ENCODE measurements at places on chromosomes 11 and 22.

DNA sequence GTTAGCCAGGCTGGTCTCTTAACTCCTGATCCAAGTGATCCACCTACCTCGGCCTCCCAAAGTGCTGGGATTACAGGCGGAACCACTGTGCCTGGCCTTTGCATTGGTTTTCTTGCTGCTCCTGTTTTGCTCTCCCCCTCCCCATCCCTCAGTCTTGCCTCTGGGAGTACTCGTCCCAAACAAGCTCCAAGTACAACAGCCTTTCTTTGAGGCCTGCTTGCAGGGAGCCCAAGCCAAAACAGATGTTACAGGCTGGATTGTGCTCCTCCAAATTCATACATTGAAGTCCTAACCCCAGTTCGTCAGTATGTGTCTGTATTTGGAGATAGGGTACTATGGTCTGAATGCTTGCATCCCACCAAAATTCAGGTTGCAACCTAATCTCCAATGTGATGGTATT, 8.6 kb downstream of the IGLL1 start:
- DNase-seq, result no peak

- no peak for DNase-seq
These were observed 81.8 kb upstream of the NTM start for GRCh38 chr11:131288521-131289091.

GRCh38 chr11:118312328-118312727, 7.8 kb downstream of the CD3E start:
- DNase-seq, result no peak

GRCh38 chr22:23302171-23303002, 122.1 kb downstream of the BCR start:
- DNase-seq, result no peak

DNA sequence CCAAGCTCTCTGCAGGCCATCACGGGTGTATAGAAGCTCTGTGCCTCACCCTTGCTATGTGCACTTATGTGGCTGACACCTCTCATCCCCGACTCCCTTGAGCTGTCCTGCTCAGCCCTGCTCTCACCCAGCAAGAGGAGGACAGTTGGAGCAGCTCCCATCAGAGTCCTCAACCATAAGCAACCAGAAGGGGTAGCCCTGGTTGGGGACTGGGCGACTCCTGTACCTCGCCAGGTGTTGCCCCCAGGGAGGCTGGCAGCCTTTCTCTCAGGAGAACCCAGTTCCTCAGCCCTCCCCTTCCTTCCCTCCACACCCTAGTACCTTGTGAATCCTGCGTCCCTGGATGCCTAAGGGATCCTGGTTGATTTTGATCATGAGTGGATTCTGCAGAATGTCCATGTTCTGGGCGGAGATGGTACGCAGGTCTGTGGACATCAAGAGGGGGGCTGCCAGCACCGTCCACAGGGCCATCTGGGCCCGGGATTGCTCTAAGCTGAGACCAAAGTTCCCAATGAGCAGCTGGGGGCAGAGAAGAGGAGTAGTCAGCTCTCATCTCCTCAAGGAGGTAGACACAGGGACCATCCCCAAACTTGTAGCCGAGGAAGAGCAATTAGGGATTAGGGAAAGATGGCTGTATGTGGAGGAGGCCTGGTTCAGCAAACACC, 8.0 kb downstream of the NAGA start:
- no peak for DNase-seq

- no peak for DNase-seq
These were observed 14.7 kb downstream of the MGAT3 start for GRCh38 chr22:39471381-39472141.

DNA sequence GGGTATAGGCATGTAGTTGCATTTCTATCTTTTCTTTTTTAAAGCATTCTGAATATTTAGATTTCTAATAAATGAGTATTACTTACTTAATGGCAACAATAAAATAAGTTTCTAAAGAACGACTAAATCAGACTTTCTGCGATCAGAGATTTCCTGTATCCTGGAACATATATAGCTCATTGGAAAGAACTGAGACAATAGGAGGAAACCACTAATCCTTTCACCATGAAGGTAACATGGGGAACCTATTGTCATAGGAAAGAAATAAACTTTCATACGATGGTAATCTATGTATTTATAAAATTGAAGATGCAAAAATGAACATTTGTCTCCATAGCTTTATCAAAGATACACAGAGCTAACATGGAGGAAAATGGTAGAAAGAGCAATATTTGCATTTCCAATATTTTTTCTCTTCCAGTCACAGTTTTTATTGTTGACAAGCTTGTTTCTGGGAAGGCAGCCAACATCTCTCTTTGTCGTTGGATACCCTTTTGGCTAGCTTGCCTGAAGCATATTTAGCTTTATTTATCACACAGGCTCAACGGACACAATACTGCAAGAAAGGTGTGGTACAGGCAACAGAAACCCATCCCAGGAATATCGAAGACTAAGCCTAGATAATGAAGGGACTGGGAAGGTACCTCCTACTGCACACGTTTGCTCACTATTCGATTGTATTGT, 293.3 kb upstream of the MPPED2 start:
- DNase-seq, result no peak

- no peak for DNase-seq
These were observed 817.4 kb downstream of the NTM start for GRCh38 chr11:132187814-132188213.

GRCh38 chr11:70854901-70855556, 397.3 kb downstream of the SHANK2 start:
- DNase-seq, result no peak

GRCh38 chr11:13874597-13874996, 87.9 kb upstream of the SPON1 start:
- no peak for DNase-seq

- DNase-seq, result no peak
These were observed 195.7 kb downstream of the CTTN start for GRCh38 chr11:70594031-70594430.

DNA sequence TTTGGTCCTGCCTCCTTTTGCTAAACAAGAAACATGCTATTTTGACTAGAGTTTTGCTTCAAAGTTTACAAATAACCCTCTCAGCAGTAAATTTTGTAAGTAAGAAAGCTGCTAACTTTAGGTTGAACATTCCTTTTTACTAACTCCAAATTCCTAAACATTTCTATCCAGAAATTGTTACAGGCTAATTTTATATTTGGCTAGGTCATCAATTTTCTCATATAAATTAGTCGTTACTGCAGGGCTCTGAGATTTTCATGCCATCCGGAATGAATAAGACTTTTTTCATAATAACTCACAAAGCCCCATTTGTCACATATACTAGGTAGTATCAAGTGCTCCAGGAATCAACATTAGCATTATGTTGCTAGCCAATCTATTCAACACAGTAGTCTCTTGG, 143.1 kb downstream of the METTL15 start:
- DNase-seq, result no peak

DNA sequence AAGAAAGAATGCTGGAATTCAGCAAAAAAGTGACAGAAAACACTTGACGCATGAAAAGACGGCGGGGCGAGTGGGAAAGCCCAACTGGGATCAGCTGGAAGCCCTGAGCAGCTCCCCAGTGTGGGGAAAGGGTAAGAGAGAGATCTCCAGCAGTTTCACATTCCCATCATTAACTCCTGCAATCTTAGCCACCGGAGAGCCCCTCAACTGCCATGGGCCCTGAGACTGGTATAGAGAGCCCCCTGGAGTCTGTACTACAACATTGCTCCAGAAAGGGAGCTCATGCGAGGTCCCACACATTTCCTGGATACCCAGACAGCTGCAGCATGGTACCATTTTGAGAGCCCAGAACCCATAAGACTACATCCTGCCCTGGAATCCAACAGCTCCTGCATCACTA, 31.1 kb downstream of the MRGPRX4 start:
- no peak for DNase-seq

DNA sequence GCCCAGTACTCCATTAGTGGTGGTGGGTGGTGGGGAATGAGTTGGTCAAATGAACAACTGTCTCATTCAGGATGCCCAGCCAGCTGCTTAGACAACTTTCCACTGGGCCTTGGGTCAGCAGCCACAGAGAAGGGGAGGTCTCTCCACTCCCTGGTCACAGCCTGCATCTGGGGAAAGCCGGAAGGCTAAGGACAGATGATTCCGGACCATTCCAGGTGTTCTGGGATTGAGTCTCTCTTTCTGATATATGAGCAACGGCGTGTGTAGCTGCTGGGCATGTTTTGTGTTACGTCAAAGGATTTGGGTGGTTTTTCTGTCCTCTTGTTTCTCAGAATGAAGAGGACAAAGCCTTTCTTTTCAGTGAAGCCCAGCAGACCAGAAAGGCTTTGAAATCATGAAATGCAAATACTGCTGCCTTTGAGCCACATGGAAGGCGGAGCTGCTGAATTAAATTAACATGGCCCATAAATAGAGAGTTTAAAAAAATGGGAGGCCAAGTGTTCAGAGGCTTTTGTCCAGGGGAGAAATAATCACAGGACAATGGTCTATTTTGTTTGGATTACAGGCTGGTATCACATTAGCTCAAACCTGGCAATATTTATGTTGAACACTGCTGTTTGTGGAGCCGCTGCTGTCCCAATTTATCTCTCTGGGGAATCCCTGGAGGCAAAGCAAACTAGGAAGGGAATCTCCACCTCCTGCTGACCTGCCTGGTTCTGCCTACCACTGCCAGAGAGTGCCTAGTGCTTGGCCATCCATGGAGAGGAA, 234.4 kb upstream of the E2F8 start:
- no peak for DNase-seq

GRCh38 chr11:62911137-62912130, 9.7 kb downstream of the CHRM1 start:
- no peak for DNase-seq

DNA sequence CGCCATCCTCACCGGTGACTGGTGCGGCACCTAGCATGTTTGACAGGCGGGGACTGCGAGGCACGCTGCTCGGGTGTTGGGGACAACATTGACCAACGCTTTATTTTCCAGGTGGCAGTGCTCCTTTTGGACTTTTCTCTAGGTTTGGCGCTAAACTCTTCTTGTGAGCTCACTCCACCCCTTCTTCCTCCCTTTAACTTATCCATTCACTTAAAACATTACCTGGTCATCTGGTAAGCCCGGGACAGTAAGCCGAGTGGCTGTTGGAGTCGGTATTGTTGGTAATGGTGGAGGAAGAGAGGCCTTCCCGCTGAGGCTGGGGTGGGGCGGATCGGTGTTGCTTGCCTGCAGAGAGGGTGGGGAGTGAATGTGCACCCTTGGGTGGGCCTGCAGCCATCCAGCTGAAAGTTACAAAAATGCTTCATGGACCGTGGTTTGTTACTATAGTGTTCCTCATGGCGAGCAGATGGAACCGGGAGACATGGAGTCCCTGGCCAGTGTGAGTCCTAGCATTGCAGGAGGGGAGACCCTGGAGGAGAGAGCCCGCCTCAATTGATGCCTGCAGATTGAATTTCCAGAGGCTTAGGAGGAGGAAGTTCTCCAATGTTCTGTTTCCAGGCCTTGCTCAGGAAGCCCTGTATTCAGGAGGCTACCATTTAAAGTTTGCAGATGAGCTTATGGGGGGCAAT, 1.1 kb downstream of the NEAT1 start:
- DNase-seq, result no peak

GRCh38 chr22:45102896-45103420, 60.8 kb upstream of the NUP50 start:
- DNase-seq, result no peak

DNA sequence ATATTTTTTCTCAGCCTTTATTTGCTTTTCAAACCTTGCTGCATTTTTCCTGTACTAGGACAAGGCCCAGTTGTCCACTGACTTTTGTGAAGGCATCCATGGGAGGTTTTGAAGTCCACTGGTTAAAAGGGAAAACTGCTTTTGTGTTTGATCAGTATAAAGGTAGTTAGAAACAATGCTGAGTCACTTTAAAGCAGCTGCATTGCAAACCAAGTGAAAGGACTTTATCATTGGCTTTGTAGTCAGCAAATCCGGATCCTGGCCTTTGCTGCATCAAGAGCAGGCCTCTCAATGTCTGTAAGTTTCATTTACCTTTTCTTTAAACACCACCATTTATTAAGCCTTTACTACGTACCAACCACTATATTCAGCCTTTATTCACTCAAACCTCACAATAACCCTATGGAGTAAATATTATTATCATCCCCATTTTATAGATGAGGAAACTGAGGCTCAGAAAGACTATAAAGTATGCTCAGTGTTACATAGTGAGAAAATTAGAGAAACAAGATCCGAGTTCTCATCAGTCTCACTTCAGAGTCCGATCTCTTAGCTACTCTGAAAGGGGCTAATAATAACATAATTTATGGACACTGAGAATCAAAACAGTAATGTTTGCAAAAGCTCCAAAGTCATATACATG, 60.6 kb upstream of the HSD17B12 start:
- no peak for DNase-seq

- DNase-seq, result no peak
These were observed 49.7 kb upstream of the CTTN start for GRCh38 chr11:70348608-70349007.

- no peak for DNase-seq
These were observed 11.1 kb downstream of the CCKBR start for GRCh38 chr11:6270584-6271246.

DNA sequence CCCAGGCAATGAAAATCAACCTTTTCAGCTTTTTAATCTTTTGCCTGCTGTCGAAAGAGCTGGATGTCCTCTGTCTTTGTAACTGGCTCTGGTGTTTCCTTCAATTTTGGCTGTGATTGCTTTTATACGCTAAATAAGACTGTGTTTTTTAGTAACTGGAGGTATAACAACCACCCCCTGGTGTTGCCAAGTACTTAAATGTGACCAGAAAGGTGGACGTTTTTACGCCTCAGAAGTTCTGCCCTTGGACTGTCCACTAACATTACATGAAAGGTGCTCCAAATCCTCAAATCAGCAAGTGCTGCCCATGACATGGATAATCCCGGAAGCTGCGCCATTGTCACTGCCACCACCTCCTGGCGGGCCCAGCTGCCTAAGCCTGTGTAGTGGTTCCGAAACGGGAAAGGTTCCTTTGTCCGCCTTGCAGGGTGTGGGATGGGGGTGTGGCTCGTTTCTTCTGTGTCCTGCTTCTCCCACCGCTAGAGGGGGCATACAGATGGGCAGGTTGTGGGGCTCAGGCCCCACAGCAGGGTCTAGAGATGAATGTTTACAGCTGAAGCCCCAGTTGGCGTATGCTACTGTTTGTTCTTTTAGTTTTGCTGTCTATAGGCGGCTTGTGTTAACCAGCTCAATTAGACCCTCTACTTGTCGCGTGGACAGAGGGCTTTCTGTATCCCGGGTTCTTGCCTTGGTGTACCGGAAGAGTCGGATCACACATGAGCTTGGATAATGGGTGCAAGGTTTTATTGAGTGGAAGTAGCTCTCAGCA, 82.2 kb upstream of the SEPTIN5 start:
- DNase-seq, result no peak

DNA sequence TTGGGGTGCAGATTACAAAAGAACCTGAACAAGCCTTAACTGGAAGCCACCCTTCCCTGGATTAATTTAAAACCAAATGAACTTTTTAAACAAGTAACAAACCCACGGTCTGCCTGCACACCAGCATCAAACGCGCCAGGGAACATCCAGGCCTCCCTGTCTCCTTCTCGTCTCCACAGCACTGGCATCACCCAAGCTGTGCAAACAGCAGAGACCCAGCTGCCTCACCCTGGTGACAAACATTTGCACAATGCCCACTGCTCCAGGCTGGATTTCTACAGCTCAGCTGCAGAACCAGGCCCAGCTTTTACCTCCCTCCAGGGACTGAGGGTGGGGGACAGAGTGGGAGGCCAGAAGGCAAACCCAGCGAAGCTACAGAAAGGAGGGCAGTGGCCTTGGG, 7.0 kb downstream of the RPL3 start:
- DNase-seq, result no peak

GRCh38 chr11:74276581-74276980, 34.9 kb downstream of the P4HA3 start:
- DNase-seq, result no peak
